Endothelial cell (in vitro differentiated cells): ENCODE measurements at places on chromosomes 2 and 18.
A peak's percentile ranks its signal among the peaks of the same experiment; 100 is the strongest.

GRCh38 chr2:17318013-17318412 lies 200.2 kb downstream of the RAD51AP2 start:
- DNase-seq, result no peak

DNA sequence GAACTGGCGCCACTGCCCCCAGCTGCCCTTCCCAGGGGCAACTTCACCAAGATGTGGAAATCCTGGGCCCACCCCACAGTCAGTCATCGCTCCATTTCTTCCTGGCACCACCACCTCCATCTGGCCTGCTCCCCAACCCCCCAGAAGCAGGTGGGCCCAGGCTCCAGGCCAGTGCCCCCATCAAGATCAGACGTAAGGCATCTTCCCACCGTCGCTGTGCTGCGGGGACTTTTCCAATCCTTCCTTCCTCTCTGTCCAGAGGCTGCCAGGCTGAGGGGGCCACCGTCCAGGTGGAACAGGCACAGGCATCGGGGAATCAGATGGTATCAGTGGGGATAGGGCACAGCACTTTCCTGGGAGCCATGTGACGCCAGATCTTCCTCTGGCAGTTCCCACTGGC lies 8.1 kb downstream of the PRLH start:
- no peak for DNase-seq

DNA sequence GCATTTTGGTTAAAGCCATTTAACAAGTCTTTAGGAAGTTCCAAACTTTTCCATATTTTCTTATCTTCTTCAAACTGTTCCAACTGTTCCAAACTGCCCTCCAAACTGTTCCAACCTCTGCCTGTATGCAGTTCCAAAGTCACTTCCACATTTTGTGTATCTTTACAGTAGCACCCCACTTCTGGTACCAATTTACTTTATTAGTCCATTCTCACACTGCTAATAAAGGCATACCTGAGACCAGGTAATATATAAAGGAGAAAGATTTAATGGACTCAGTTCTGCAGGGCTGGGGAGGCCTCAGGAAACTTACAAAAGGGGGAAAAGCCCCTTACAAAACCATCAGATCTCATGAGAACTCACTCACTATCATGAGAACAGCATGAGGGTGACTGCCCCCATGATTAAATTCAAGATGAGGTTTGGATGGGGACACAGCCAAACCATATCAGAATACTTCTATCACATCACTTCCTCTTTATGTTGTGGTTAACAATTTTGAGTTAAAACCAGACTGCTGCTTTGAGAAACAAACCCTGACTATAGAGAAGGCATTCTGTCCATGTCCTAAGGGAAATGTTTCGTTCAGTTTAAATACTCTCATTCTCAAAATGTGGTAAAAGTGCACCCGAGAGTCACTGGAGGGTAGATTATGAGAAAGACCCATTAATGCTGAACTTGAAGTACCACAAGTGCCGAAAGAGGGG lies 11.0 kb downstream of the IL18R1 start:
- no peak for DNase-seq

GRCh38 chr2:200286578-200286977 lies 19.9 kb upstream of the SPATS2L start:
- no peak for DNase-seq

- DNase-seq, result no peak
Observed at GRCh38 chr2:20576598-20577115, 74.2 kb downstream of the HS1BP3 start.

- DNase-seq, result no peak
Observed at GRCh38 chr2:43251171-43251731, 24.8 kb upstream of the ZFP36L2 start.

GRCh38 chr18:51185075-51185474 lies 12.4 kb downstream of the MEX3C start:
- no peak for DNase-seq

- DNase-seq, result no peak
Observed at GRCh38 chr18:67232991-67233390, 283.5 kb downstream of the DSEL start.

GRCh38 chr2:171814883-171815282 lies 79.2 kb downstream of the SLC25A12 start:
- no peak for DNase-seq

DNA sequence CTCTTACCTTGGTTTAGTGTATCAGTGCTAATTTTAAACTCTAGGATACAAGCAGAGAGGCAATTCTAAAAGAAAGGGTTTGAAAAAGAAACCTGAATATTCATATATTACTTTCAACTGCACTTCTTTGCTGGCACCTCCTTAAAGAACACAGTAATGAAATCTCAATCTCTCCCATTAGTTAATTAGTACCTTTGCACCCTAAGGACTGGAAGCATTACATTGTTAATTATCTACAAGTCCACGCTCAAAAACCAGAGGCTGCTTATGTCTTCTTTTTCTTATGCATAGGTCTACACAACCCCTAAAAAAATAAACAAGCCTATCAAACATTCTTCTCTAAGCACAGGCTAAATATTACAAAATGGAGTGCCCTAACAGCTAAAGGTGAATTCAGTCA lies 20.2 kb downstream of the EPHA4 start:
- DNase-seq, result no peak

DNA sequence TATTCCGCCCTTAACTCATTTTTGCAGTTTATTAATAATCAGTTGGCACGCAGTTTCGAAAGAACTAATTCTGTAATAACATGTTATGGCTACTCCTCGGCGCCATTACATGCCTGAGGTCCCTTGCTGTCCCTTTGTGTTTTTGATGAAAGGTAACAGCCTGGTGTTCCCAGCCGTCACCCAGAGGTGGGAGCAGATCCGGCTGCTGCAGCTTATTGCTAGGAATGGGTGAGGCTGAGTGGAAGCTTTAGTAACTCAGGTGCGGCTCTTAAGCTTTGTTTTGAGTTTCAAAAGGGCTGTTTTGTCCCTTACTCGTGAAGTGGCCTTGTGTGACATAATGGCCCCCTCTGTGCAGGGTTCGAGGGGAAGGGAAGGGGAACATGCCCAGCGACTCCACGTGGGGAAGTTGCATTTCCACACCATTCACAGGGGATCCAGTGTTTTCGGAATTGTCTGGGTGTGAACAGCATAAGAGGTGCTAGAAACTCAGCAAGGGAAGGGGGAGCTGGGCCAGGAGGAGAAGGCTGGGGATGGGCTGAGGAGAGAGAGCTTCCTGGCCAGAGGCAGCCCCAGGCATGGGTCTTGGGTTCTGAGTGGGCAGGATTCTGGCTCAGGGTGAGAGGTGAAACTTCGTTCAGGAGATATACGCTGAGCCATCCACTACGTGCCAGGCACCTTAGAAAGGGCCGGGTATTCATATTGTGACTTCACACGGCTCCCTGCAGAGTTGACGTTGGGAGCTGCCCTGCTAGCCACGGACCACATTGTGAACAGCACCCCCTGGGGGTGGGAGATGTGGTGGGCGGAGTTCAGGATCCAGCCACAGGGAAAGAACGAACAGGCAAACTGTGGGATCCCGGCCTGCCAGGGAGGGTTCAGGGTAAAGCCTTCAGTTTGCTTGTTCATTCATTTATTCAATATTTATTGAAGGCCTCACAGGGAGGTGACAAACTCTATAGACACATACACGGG lies 84.4 kb downstream of the TGOLN2 start:
- peak; percentile 72 for DNase-seq

DNA sequence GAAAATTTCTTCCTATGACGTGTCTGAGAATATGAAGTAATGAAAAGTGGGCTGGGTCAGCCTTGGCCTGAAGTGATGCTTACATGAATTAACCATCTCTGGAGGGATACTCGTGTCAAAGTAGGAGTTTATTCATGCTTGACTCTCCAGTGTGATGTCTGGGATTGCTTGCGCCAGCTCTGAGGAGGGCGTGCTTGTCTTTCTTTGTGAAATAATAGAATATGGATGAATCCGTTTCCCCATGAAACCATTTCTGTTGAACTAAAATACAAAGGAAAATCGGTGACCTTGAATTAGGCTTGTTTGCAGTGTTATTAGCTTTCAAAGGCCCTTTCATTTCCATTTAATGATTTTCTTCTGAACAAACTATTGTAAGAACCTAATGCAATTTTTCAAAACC lies 77.9 kb downstream of the EML6 start:
- DNase-seq, result no peak

GRCh38 chr2:165697748-165698443 lies 96.2 kb downstream of the GALNT3 start:
- no peak for DNase-seq

GRCh38 chr18:11561293-11561692 lies 48.1 kb upstream of the SLC35G4 start:
- no peak for DNase-seq

- DNase-seq, result no peak
Observed at GRCh38 chr2:47190188-47190881, 35.2 kb upstream of the STPG4 start.

- DNase-seq, result no peak
Observed at GRCh38 chr2:127619203-127619590, 26.8 kb upstream of the GPR17 start.

DNA sequence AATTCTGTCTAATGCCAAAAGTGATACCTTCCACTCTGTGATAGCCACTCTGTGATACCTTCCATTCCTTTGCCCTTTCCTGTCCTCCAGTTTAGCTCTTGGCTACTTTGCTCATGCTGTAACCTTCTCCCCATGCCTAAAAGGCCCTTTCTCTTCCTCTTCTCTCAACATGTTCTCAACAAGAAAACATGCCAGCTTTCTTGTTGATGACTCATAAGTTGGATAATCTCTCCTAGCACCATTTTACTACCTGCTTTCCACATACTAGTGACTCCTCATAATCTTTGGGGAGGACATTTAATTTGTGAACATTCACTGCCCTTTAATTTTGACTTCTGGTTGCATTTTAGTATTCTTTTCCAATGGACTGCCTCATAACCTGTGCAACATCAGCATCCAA lies 55.9 kb upstream of the NT5C1B start:
- DNase-seq, result no peak

DNA sequence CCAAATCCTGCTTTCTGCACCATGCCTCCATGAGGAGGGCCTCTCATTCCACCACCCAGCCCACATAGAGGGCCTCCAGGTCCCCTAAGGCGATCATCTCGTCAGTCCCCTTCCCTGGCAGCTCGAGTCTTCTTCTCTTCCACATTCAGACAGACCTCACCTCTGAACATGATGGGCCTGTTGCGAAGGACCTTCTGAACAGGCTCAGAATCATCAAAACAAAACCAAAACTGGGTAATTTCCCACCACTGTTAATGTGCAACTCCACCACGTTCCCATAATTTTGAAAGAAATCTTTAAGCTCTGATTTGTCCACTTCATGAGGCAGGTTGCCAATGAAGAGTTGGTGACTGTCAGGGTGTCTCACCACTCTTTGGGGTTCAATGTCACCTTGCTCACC lies 20.4 kb downstream of the ZRANB3 start:
- no peak for DNase-seq

DNA sequence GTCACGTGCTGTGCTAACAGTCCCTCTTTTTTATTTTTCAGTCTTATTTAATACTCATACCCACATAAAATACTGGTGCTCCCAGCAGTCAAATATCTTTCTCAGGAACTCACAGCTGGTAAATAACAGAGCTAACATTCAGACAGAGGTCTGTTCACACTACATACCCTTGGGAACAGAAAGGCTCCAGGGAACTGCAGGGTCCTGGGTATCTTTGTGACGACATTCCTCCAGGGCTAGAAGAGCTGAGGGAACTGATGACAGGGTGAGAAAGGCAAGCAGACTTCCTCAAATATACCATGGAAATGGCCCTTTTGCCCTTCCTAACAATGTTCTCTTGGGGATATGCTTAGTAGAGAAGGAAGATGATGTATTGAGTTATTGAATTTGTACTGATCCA lies 19.3 kb downstream of the PDE6D start:
- no peak for DNase-seq

- no peak for DNase-seq
Observed at GRCh38 chr18:39751161-39751560, 2185.6 kb upstream of the CELF4 start.

GRCh38 chr2:68767031-68767961 lies 32.7 kb downstream of the ARHGAP25 start:
- DNase-seq, result no peak

- DNase-seq, result peak; percentile 29
Observed at GRCh38 chr2:105299290-105299689, 30.2 kb downstream of the TGFBRAP1 start.

DNA sequence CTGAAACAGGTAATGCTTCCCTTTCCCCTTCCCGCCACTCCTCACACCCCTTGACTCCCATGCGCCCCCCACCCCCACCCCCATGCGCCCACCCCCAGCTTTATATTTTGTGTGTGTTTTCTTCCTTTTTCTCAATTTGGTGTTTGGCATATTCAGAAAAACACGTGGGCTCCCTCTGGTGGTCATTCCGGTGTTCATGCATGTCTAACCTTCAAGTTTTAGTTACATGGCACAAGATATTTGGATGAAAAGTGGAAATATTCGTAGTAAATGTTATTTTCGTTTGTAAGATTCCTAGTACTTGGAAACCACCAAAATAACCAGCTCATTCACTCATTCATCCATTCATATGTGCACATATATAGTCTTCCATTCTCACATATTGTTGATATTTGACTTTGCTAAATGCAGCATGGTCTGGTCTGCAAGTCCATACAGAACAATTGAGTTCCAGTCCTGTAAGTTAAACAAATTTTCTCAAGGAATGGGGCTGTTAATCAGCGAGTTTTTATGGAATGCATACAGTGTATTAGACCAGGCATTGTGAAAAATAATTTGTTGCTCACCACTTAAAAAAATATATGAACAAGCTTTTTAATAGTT lies 143.6 kb upstream of the MAP3K20 start:
- DNase-seq, result peak; percentile 78

- no peak for DNase-seq
Observed at GRCh38 chr2:149666809-149667320, 79.3 kb upstream of the MMADHC start.

DNA sequence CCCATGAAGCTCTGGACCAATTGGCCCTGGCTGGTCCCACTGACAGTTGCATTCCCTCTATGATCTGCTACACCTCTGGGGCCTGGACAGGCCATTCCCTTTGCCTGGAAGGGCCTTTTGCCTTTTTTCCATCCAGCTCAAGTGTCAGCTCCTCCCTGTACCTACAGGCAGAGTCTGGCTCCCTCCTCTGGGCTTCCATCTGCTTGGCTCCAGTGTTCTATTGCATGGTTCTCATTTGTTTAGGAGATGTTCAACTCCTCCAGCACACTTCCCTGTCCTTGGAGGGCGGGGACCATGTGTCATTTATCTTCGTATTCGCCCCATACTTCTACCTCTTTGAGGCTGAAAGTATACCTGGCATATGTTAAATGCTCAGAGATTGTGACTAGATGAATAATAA lies 61.1 kb downstream of the PRKCE start:
- no peak for DNase-seq

DNA sequence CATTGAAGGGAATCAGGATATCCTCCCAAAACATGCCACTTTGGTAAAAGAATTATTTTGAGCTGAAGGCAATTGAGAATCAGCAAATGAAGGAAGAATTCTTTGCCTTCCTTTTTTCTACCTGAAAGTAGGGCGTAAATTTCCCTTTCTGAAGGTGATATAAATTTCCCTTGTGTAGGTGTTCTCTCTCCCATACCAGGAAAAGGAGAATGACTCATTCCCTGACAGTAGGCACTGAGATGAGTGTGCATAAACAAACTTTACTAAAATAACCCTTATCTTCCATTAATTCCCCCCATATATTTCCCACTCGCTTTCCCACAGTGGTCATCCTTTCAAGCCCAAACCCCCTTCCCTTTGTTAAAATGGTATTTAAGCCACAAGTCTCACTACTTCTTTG lies 1339.0 kb downstream of the LRP1B start:
- DNase-seq, result no peak

- DNase-seq, result no peak
Observed at GRCh38 chr18:55818284-55818683, 230.3 kb upstream of the TCF4 start.

GRCh38 chr2:57180042-57180567 lies 866.5 kb upstream of the VRK2 start:
- no peak for DNase-seq
